ENCODE measurements at places on chromosomes 7 and 10.

- DNase-seq = no peak
Observed at GRCh38 chr7:28920424-28920823, 37.7 kb downstream of the TRIL start.

GRCh38 chr10:35165136-35165535 is 38.5 kb downstream of the CREM start:
- no peak for DNase-seq

DNA sequence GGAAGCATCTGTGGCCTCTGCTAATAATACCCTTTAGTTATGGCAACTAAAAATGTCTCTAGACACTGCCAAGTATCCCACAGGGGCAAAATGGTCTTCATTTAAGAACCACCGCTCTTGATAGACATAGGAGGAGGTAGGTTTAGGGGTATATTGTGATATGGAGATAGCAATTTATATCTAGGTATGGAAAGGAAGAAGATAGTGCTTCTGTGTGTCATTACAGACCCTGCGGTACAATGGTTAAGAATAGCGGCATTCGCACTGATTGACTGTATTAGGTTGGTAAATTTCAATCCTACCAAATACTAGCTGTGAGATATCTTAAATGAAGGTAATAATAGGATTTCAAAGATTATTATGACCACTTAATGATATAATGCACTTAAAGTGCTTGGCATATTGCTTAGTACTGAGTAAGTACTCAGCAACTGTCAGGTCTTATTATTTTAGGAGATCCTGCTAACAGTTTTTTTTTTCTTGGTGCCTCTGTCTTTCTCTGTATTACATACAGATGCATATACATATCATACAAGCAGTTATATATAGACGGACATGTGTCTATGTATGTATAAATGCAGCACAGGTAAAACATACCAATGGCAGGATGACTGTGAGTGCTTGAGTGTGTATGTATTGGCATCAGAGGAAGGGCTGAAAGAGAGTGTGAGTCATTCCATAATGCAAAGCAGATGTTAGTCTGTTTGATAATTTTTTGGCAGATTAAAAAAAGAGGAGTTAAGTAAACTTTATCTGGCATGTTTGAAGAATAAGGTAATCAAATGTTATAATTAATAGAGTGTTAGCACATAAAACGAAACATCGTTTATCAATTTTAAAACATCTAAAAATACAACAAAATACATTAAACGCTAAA is 50.0 kb upstream of the ITGB8 start:
- no peak for DNase-seq

DNA sequence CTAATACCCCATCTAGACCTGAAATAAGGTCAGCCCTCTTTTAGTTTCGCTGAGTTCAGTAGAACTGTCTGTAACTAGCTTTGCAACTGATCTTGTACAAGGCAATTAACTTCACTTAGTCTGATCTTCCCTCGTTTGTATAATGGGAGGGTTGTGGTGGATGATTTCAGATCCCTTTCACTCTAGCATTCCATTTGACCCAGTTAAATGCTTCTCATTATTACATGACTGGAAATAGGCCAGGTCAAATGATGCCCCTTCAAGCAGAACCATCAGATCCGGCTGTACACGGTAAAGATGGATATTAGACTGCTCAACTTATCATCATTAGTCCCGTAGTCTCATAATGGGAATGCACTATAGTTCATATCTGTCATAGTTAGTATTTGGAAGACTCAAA is 1009.0 kb downstream of the LRMDA start:
- DNase-seq = no peak

DNA sequence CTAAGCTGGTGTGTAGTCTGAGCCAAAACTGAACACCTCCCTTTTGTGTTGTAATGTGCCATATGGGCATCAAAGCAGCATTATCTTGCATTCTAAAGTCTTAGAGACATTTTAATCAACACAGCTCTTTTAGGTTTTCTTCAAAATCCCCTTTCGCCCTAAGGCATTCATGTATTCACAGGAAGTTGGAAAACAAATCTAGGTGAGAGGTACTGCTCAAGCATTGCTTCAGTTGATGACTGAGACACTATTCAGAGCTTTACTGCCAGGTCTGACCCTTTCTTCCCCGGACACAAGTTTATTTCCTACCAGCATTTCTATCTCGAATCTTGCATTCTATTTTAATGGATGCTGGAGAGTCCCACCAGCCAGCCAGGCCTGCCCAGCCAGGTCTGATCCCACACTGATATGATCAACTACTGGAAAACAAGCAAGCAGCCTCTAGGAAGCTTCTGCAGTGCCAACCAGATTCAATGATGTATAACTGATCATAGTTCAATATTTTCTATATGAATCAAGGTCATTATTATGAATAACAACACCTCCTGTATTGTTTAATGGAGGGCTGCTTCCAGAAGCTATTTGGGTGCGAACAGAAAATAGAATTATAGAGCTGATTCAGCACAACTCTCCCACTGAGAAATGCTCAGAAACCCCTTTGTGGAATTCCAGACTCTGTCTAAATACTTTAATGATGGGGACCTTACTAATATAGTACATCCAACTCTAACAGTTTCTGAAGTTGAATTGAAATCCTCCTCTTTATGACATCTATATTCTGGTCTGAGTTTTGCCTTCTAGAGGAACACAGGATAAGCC is 4.0 kb upstream of the BRAF start:
- DNase-seq = no peak

GRCh38 chr7:140637400-140637799 is 3.2 kb downstream of the DENND2A start:
- DNase-seq = no peak

- no peak for DNase-seq
Observed at GRCh38 chr7:27316311-27316710, 73.7 kb downstream of the EVX1 start.

GRCh38 chr10:89867964-89868363 is 166.6 kb downstream of the KIF20B start:
- no peak for DNase-seq

- no peak for DNase-seq
Observed at GRCh38 chr10:44385026-44385695, at the start of gene CXCL12. CXCL12 (minus strand) TSS chr10:44385097; CDS start chr10:44385005, 92 bp downstream.

DNA sequence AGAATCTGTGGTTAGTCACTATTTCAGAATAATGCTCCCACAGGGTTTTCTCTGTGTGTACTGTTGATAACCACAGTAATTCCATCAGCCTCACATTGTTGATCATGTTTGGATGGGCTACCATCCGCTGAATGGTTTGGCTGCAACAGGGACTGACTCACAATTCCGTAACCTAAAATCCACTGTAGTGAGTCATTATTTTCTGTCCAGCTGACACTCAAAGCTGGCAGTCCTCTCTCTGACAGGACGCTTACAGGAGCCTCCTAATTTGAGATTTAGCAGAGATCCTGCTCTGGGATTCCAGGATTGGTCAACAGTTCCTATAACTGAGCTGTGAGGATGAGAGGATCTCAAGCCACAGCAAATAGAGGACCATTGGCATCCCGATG is 32.7 kb downstream of the VWA2 start:
- no peak for DNase-seq

DNA sequence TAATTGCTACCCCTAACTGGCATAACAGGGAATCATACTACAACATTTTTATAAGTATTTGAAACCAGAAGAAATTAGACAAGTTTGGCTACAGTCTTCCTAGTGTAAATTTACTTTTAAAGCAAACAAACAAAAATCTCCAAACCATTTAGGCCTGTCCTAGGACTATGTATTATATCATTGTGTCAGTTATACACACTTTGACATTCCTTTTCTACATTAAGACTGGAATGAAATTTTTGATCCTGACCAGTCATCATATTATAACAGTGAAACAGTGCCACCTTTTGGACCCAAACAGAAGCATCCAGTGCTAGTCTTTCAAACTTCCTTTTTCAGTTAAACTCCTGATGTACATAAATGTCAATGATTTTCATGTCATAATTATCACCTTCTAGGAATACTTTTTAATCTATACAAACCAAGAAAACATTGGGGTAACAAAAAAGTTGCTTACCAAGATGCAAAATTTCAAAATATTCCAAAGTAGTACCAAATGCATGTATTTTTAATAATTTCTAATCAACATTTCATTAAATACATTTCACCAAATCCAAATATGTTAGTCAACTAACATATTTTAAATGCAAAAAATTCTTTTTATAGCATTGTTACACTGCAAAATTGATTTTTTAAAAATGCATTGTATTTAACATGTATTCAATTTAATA is 75.7 kb downstream of the IMMP2L start:
- no peak for DNase-seq

- no peak for DNase-seq
Observed at GRCh38 chr7:77897004-77897547, 98.5 kb downstream of the PHTF2 start.

- DNase-seq = no peak
Observed at GRCh38 chr7:140639366-140640053, 1.1 kb downstream of the DENND2A start.

DNA sequence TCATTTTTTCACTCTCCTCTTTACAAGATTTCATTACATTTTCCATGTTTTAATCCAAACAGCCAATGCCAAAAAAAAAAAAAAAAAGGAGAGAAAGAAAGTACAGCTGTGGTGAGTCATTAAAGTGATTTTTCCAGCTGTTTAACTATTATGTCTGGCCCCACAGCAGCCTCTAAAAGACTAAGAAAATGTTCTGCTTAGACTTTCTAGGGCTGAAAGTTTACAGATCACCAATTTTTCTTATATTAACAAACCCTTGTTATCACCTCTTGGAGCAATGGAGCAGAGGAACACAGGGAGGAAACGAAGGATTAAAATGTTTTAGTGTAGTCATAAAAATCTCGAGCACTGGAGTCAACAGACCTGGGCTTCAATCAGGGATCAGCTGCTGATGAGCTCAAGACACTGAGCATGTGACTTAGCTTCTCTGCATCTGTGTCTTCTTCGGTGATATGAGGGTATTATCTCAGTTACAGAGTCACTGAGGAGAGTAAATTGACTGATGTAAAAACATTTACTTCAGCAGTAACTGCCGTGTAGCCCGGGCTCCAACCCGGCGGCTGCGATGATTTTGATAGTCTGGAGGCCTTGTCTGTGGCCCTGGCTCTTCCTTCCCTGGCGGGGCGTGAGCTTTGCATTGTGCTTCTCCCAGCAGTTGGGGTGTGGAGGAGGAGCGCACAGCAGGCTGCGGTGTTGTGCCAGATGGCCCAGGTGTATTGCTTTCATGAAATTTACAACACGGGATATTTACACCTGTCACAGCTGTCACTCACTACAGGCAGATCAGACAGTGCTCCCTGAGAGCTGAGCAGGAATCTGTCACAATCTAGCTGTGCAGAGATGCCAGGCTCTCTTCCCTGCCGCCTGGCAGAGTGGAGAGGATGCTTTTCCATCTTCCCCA is 298.3 kb upstream of the FZD8 start:
- DNase-seq = no peak

- DNase-seq = no peak
Observed at GRCh38 chr10:69037489-69037888, 48.9 kb downstream of the KIFBP start.

GRCh38 chr7:156942708-156943090 is 6.8 kb upstream of the NOM1 start:
- no peak for DNase-seq

- no peak for DNase-seq
Observed at GRCh38 chr10:49508654-49509053, 30.3 kb downstream of the ERCC6 start.

GRCh38 chr7:151024435-151025056 is at the start of gene ATG9B:
ATG9B (minus strand) TSS chr7:151024494; CDS start chr7:151024423, 71 bp downstream.
- DNase-seq = no peak

DNA sequence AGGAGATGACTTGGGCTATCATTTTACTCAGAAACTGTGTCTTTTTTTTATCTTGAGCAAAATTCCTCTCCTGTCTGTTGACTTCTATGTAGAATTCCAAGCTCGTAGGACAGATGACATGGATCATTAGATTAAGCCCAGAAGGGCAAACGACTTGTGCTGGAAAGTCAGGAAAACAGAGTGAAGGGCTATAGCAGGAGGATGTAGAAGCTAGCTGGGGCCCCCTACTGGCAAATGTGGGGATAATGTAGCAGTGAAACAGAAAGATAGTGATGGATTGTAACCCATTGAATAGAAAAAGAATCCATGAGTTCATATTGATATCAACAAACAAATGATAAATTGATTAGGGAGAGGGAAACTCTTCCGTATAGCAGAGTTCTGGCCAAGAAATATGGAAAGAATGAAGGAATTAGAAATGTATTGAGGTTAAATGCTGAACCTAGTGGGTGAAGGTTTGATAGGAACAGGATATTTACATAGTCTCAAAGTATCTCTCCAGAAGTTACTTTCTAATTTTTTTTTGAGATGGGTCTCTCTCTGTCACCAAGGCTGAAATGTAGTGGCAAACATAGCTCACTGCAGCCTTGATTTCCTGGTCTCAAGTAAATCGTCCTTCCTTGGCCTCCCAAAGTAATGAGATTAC is 103.6 kb downstream of the LYZL1 start:
- no peak for DNase-seq

GRCh38 chr10:17092986-17093803 is 36.4 kb downstream of the CUBN start:
- DNase-seq = no peak

DNA sequence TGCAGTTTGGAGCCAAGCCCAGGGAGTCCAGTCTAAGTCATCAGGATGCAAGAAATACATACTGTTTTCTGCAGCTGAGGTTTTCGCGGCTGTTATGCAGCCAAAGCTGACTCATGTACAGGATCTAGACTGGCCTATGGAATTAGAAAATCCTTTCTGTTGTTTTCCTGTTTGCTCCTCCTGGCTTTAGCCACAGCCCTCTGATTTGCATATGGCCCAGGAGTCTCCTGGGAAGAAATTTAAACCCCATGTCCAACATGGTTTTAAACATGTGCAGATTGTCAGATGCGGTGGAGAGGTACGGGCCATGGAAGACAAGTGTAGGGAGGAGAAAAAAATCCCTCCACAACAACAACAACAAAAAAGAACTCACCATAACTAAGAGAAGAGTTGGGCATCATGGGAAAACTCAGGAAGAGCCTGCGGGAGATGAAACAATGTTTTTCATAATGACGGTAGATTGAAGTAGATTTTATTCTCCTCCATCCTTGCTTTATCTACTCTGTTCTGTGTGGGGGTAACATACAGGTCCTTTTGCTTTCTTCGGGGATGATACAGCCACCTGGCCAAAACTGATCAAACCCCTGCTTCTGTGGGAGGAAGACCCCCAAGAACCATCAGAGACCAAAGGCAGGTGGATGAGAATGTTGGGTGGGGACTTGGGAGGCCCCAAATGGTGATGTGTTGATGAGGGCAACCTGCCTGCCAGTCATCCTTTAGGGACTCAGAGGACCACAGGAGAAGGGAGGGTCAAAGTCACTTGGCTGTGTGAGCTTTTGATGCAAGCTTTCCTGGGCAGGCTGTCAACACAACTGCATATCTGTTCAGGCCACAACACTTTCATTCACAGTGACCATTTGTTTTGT is 29.8 kb upstream of the GNA12 start:
- DNase-seq = no peak

GRCh38 chr10:79985481-79986072 is 36.7 kb upstream of the SFTPD start:
- DNase-seq = no peak
